ENCODE measurements at places on chromosomes 3 and 15.

DNA sequence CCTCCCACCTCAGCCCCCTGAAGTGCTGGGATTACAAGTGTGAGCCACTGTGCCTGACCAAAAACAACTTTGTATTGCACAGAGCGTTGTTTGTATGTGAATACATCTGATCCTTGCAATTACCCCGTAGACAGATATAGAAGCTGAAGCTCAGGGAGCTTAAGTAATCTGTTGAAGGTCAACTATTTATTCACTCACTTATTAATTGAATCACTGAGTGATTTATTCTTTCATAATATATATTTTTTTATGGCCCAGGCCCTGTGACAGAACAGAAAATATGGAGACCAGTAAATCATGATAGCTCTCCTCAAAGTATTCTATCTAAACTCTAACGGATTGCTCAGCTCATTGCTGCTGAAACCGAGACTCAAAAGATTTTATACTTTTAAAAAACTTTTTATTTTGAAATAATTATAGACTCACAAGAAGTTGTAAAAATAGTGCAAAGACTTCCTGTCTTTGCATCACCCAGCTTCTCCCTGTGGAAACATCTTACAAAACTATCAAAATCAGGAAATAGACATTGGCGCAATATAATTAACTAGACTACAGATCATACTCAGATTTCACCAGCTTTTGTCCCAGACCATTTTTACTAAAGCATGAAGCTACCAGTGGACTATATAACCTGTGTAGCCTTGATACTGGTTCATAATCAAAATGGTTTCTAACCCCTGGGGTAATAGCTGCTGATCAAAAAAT, 466.1 kb downstream of the PDCD6IP start:
- DNase-seq = no peak

DNA sequence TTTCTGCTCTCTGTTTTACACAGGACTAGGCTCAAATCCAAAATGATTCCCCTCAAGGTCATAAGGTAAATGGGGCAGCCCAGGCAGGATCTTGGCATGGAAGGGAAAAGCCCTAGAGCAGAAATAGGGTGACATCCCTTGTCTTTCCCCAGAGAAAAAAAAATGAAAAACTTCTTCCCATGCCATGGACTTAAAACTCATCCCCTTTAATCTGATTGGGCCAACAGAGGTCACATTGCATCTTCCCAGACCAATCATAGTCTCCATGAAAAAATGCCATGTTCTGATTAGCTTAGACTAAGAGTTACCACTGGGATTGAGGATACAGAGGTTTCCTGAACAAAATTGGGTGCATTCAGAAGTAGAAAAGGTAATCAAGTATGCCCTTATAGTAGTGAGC, 241.3 kb upstream of the LRTM1 start:
- DNase-seq = no peak

- peak; percentile 58 for DNase-seq
Measured at GRCh38 chr15:67176195-67176971, 78.1 kb downstream of the AAGAB start.

- no peak for DNase-seq
Measured at GRCh38 chr15:66633041-66633937, 67.5 kb upstream of the LCTL start.

DNA sequence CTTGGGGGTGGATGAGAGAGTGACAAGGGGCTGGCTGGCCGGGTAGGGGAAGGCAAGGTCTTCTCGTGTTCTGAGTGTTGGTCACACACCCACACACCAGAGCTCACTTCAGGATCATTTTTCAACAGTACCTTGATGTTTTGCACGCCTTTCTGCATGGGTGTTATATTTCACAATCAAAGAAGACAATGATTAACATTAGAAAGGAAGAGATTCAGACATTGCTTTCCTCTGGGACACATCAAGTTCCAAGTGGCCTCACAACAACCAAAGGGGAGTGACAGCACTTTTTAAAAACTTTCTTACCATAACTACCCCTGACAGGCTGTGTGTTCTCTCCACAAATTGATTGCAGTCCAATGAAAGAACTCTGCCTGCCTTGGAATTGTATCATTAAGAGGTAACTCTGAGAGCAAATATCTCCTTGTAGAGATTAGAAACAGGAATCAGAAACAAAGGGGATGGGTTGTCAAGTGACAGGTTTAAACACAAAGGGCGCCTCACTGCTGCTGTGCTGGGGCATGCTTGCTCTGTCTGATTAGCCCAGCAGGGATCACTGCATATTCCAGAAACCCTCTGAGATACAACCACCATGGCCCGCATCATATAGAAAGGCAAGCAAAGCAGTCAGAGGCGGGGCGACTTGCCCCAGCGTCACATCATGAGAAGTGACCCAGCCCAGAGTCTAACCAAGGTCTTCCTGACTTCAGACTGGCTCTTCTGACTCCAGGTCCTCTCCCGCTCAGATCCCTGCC, 230.8 kb downstream of the FEZF2 start:
- DNase-seq = no peak

DNA sequence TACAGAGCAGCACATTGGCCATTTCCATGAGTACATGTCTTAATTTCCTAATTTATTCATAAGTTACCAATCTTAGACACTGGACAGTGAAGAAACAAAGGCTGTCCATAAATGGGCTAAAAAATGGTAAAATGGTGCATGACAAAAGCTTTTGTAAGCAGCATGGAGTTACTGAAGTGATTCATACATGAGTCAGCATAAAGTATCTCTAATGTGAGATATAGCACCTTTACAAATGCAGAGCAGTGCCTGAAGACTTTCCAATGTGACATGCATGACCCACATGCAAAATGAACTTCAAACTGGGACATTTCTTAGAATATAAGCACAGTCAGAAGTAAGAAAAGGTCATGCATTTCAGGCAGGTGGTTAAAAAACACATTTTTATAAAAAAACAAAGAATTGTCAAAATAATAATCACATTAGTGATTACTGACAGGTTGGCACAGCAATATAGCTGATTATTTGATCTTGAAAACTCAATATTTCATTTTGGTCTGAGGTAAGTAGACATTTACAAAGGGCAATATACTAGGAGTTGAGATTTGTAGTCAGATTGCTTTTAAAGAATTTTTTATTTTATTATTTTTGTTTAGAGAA, 299.3 kb downstream of the PLCL2 start:
- DNase-seq = no peak

DNA sequence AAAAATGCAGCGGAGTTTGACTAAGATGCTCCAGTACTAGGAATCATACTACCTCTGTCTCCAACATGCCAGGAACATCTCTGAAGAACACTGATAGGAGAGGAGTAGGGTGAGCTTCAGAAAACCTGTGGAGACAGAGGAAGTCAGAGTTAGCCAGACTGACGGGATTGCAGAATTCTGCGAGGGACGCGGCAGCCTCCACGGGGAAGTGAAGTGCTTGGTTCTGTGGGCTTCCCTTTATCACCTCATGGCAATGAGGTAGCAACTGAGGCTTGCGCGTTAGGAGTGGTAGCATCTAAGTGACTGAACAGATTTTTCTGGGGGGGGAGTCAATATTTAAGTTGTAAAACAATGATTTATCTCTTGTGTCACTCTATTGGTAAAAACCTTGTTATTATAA, 226.3 kb downstream of the MCTP2 start:
- DNase-seq = no peak

DNA sequence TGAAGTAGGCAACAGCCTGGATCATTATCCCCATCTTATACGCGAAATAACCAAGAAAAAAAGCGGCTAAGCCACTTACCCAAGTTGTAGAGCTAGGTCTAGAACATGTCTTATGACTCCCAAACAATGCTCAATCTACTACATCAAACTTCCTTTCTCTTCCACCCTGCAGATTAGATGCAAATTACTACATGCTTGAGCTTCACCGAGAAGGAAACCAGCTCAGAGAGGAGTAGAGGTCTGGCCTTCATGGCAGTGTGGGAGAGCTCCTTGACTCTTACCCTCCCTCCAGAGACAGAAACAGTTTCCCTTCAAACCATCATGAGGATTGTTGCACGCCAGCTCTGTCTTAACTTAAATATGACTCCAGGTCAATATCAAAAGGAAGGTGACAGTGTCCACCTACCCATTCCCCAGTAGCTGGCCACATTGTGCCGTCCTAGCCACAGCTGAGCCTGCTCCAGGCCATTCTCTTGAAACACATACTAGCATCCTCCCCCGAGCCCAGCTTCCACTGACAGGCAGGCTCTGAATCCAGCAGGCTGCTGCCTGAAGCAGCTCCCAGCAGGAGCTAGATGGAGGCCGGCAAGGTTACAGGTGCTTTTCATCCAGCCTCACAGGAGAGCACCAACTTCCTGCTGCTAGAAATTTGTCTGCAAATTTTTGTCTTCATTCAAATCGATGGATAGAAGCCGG, 56.8 kb downstream of the CPN2 start:
- no peak for DNase-seq

GRCh38 chr3:119015942-119016341, 18.7 kb downstream of the IGSF11 start:
- DNase-seq = no peak

DNA sequence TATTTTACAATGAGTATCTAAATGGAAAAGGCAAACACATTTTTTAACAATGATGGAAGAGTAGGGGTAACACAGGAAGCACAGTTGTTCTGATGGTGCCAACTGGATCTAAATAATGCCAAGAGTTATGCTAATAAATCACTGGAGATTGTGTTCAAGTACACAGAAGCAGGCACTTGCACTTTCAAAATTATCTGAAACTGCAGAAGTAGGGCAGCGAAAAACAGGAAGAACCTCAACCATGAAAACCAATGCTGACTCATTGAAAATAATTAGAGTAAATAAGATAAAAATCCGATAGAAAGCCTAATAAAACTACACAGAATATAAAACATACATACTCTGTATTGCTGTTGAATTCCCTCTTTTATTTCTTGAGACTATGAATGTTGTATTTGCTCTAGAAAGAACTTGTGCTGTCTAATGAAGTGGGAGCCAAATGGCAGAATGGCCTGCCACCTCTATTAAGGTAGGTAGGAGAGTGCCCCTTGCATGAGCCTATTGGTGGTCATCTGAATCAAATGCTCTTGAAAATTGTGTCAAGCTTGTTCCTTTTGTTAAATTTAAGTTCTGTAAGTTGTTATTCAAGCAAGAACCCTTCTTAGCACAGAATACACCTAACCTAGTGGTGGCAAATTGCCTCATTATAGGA, 93.7 kb downstream of the ABI3BP start:
- DNase-seq = no peak

GRCh38 chr3:38133557-38134405, 3.1 kb downstream of the ACAA1 start:
- DNase-seq = peak; percentile 66

GRCh38 chr3:33139996-33140395, 26.2 kb downstream of the CRTAP start:
- DNase-seq = no peak

DNA sequence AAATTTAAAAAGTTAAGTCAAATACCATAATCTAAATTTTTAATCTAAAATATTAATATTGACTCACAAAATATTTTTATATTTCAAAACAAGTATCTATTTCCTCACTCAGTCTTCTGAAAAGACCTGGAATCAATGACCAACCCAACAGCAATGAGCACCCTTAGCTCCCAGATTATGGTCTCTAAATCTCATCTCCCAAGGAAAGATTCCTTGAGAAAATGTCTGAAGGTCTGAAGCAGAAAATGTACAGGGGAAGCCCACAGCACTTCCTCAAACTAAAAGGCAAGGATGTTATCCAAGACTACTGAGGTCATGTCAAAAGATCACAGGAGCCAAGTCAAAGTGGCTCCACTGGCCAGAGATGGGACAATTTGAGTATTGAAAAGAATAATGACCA, 51.0 kb upstream of the SLCO2A1 start:
- DNase-seq = no peak
